ENCODE measurements at places on chromosomes 2 and 18.

- DNase-seq = no peak
These were observed 15.5 kb downstream of the KCNS3 start for GRCh38 chr2:17894005-17894404.

GRCh38 chr2:170675701-170676100 lies 39.4 kb upstream of the SP5 start:
- no peak for DNase-seq

GRCh38 chr2:188852772-188853171 lies 121.4 kb upstream of the COL3A1 start:
- DNase-seq = peak; percentile 19

DNA sequence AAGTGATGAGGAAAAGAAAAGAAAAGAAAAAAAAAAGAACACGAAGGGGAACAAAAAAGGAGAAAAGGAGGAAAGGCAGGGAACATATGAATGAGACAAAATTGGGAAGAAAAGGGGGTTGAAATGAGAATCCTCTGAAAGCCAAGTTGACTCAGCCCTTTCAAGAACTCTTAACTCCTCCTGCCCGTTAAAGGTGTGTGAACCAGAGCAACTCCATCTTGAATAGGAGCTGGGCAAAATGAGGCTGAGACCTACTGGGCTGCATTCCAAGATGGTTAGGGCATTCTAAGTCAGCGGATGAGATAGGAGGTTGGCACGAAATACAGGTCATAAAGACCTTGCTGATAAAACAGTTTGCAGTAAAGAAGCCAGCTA lies 4.0 kb upstream of the POLE4 start:
- no peak for DNase-seq

DNA sequence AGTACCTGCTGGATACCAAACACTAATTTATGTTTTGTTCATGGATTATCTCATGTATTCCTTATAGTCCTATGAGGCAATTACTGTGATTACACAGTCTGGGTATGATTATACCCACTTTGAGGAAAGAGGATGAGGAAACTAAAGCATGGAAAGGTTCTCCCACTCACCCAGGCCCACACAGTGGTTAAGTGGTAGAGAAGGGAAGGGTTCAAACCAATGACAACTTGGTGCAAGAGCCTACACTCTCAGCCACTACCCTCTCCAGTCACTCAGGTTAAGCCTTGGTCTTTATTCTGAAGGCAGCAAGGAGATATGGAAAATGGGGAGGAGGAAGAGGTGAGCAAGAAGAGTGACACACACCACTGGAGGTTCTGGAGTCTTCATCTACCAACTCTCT lies 64.5 kb upstream of the PPP1CB start:
- DNase-seq = no peak

- no peak for DNase-seq
These were observed 171.3 kb downstream of the ARHGAP15 start for GRCh38 chr2:143300536-143300935.

GRCh38 chr2:222024932-222025880 lies 273.6 kb downstream of the PAX3 start:
- DNase-seq = no peak

DNA sequence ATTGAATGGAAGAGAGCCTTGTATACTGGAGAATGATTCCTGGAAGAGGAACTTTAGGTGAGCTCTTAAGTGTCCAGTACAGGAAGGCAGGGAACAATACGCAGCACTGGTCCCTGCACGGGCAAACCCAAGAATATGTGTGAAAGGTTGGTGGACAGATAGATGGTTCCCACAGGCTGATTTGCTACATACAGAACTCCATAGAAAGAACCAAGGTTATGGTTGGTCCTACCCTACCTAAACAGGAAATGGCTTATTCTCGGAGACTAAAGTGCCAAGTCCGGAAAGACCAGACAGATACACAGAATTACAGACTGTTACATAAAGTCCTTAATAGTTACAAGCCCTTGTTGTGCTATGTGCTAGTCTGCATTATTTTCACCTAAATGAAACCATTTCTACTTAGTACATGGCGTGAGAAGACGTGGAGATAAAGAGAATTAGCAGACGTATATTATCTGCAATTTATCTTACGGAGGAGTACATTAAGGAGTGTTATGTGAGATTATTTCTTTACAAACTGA lies 1.2 kb downstream of the REV1 start:
- DNase-seq = no peak

Data from AG09319 (cell line).